ENCODE measurements at places on chromosomes 2 and 18.
A peak's percentile ranks its signal among the peaks of the same experiment; 100 is the strongest.

DNA sequence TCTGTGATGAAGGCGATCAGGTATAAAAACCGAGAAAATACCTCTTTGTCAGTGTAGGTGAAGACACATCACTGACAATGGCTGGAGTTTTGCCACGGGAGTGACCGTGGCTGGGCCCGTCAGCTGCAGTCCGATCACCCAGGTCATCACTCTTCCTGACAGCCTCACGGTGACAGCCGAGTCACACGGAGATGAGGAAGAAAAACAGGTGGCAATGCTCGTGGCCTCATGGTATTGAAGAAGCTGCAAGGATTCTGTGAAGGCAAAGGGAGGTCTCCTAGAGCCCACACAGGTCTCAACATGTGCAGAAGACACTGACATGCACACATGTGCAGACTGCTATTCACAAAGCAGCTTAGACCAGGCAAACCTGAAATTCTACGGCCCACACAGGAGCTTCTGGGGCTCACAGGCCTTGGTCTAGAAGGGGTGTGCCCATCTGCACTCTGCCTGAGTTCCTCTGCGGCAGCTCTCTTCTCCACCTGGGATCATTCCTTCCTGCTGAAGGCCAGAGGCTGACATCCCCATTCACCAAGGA is 7.4 kb downstream of the COPS9 start:
- DNase-seq: no peak

- no peak for DNase-seq
Observed at GRCh38 chr2:65999103-65999502, 435.8 kb upstream of the MEIS1 start.

GRCh38 chr18:36564841-36565240 is 264.0 kb downstream of the TPGS2 start:
- DNase-seq: no peak

GRCh38 chr2:9693196-9693491 is 62.3 kb upstream of the YWHAQ start:
- DNase-seq: no peak

- no peak for DNase-seq
Observed at GRCh38 chr2:10863837-10864236, 47.9 kb upstream of the KCNF1 start.

DNA sequence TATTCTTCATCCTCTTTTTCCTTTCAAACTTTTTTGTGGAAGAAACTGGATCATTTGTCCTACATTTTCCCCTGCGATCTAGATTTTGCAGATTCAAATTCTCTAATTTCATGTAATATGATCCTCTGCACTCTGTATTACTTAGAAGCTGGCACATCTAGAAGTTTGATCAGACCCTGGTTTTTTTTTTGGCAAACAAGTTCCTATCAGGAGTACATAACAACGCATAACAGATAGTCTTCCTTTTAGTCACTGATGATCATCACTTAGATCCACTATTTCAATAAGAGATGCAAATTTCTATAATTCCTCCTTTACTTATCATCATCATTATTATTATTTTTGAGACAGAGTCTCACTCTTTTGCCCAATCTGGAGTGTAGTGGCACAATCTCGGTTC is 117.1 kb downstream of the CDH2 start:
- DNase-seq: no peak

DNA sequence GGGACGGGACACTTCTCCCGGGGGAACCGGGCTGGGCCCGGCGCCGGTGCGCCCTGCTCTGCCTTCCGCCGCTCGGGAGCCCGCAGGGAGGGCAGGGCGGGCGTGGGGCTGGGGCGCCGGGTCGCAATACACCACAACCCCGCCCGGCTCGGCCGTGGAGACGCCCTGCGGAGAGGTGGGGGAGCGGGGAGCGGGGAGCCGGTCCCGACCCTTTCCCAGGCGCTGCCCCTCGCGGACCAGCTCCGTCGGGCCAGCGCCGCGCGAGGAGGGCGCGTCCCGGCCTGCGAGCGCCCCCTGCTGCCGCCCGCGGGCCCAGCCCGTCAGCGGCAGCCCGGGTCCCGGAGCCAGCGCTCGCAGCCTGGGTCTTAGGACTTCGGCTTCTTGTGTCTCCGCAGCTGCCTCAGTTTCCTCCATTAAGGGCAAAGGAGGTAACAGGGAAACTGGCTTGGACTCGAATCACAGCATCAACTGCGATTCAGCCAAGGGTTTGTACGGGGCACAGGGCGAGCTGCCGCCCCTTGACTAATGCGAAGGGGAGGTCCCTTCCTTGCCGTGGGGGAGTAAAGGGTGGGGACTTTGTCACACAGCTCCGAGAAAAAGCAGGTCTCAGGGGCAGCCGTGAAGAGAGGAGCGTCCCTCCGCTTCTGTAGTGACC is 635 bp upstream of the ADRA2B start:
- peak; percentile 81 for DNase-seq

DNA sequence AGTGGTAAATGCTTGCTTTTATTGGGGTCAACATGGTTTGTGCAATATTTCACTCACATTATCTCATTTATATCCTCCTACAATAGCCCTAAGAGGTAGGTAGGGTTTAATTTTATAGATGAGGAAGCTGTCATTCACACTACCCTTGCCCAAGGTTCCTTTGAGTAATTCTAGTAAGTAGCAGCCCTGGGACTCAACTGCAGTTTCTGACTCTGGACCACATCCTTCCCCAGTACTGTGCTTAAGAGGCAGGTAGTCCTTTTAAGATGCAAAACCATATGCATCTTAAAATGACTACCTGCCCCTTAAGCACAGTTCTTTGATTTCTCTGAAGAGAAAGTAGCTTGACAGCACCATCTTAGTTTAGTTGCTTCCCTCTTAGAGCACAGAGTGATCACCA is 15.7 kb upstream of the NT5C1B start:
- no peak for DNase-seq

GRCh38 chr2:173539615-173540014 is 184.9 kb downstream of the CDCA7 start:
- DNase-seq: no peak

- DNase-seq: no peak
Observed at GRCh38 chr2:120736202-120736623, 545 bp downstream of the GLI2 start.

DNA sequence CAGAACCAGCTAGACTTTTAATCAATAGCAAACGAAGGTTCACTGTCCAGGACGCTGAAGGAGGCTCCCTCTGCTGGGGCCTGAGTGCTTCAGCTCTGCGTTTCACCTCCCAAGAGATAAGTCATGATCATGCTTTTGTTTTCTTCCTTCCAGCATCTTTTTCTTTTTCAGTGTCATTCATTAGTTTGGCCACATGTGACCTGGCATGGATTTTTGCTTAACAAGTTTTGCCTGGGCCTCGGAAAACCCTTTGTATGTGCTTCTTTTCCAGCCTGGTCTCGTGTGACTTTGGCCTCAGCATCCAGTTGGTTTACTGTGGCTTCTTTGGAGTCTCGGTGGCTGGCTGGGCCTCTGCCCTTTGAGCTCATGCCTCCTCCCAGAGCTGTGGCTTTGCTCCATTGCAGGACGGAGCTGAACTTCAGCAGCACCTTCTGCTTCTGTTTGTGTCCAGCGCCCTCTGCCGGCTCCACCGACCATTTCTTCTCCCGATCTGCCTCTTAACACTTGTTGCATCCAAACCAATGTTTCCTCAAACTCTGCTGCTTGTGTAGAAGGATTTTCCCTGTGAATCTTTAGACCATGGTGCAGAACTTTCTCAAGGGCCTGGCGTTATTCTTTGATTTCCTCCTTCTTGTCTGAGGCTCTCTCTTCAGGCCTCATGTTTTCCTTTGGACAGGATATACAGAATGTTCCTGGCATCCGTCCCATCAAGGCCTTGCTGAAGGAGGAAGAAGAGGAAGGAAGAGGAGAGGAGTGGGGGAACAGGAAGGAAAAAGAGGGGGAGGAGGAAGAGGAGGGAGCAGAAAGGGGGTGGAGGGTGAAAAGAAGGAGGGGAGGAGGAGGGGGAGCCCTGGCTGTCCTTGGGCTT is 23.6 kb upstream of the HES6 start:
- DNase-seq: peak; percentile 89

- DNase-seq: no peak
Observed at GRCh38 chr2:30847329-30847728, 40.1 kb upstream of the CAPN13 start.

- DNase-seq: no peak
Observed at GRCh38 chr18:5510135-5510846, 33.5 kb downstream of the EPB41L3 start.

- DNase-seq: no peak
Observed at GRCh38 chr18:76064998-76065397, 430.0 kb downstream of the ZNF516 start.

Data from endothelial cell (in vitro differentiated cells).